ENCODE measurements at places on chromosomes 1 and 21. TPM values are rescaled to one million over a fixed set of nuclear protein-coding genes. Genes with fewer than 3 reads are reported as not detected.

AMY1B gene
- total RNA-seq: not detected

FAM177B gene
- total RNA-seq: not detected

OLFML2B gene
- 0.61 TPM for total RNA-seq

ARHGEF10L gene
- 7.0 TPM for total RNA-seq

CRNN gene
- not detected for total RNA-seq

C1QB gene
- total RNA-seq: not detected

OR2L2 gene
- not detected for total RNA-seq

DHDDS gene
- total RNA-seq: 22.8 TPM

FCRL4 gene
- total RNA-seq: not detected

OR6K3 gene
- total RNA-seq: not detected

FCRLB gene
- 1.6 TPM for total RNA-seq

PITHD1 gene
- 34.4 TPM for total RNA-seq

RGSL1 gene
- total RNA-seq: not detected

ASB17 gene
- total RNA-seq: not detected

NT5C1A gene
- total RNA-seq: not detected

B3GALT5 gene
- 0.18 TPM for total RNA-seq

PRRX1 gene
- total RNA-seq: not detected

ADAM30 gene
- not detected for total RNA-seq

S100A6 gene
- total RNA-seq: 3,480 TPM

RORC gene
- total RNA-seq: 0.05 TPM

MTARC2 gene
- total RNA-seq: 13.4 TPM

CCDC181 gene
- total RNA-seq: not detected

TCHH gene
- 0.31 TPM for total RNA-seq

CD1B gene
- not detected for total RNA-seq

ALX3 gene
- not detected for total RNA-seq

DCST2 gene
- total RNA-seq: 0.46 TPM

RHD gene
- total RNA-seq: not detected

DDAH1 gene
- total RNA-seq: 7.4 TPM

VHLL gene
- not detected for total RNA-seq

OTUD7B gene
- 12.3 TPM for total RNA-seq

KRTAP7-1 gene
- not detected for total RNA-seq

C1QC gene
- total RNA-seq: not detected

TEKT2 gene
- not detected for total RNA-seq

TNFRSF8 gene
- 0.16 TPM for total RNA-seq

ZZZ3 gene
- 13.6 TPM for total RNA-seq

KRTAP10-4 gene
- total RNA-seq: not detected

PLA2G2C gene
- not detected for total RNA-seq

CHI3L1 gene
- total RNA-seq: not detected
